Activated T-cell treated with anti-CD3 and anti-CD28 coated beads, Interleukin-2, amount 50 U/mL, for 72 hours (primary cell): ENCODE measurements at places on chromosomes 7 and 10.
A peak's percentile ranks its signal among the peaks of the same experiment; 100 is the strongest.

DNA sequence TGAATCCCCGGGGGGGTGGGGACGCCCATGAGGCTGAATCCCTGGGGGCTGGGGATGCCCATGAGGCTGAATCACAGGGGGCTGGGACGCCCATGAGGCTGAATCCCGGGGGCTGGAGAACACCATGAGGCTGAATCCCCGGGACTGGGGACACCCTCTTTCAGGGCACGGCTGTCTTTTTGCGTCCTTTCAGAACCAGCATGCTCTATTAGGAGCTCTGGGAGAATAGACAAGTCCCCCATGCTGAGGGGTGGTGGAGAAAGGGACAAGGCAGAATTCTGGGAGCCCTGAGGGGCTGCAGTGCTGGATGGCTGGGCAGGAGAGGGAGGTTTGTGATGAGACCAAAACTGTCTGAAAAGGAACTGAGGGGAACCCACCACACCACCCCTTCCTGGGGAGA, 257.3 kb upstream of the TCERG1L start:
- DNase-seq, result no peak

GRCh38 chr10:14826076-14826829, 11.6 kb downstream of the CDNF start:
- DNase-seq, result no peak

- peak; percentile 70 for DNase-seq
Observed at GRCh38 chr7:140209866-140210609, 33.3 kb upstream of the KDM7A start.

DNA sequence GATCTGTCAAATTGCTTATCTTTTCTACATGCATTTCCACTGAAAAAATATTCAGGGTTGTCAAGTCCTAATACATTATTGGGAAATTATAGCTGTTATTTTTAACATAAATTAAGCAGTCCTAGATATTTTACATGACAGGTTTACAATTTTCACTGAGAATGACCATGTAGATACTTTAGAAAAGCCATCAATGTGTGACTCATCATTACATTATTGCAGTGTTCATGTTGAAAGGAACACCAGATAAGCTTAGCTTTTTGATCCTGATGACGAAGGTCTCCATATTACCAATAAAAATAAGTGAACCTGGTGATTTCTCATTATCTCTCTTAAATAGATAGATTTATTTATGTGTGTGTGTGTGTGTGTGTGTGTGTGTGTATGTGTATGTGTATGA, 529.5 kb upstream of the PCDH15 start:
- DNase-seq, result no peak

GRCh38 chr7:80732630-80733029, 94.2 kb downstream of the CD36 start:
- no peak for DNase-seq

DNA sequence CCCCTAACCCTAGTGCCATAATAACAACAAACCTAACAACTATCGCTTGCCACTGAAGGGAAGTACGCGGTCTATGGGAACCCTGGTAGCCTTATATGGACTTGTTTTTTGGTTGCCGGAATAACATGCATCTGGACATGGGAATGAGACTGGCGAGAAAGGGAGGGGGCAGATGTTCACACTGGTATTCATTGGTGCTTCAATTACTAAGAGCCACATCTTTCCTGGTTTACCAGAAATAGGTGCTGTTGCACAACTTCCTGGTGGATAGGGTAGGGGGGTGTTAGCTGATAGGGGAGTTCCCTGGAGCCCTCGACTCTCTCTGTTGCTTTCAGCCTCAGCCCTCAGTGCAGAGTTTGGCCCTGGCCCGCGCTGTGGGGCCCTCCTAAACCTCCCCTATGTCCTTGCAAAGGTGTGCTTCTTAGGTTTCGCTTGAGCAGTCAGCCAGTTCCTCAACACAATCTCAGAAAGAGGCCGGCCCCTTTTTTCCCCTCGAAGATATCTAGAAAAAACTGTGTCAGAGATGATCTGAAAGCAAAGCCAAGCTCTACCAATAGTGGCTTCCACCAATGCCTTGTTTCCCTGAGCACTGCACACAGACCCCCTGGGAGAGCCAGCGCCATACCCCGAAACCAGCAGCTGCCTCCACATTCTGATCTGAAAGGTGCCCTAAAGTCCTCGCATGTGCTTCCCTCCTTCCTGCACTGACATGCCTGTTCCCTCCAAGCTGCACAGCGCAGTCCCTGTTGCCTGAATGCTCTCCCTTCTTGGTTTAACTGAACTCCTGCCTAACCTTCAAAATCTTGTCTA, 13.5 kb downstream of the TBXAS1 start:
- no peak for DNase-seq

DNA sequence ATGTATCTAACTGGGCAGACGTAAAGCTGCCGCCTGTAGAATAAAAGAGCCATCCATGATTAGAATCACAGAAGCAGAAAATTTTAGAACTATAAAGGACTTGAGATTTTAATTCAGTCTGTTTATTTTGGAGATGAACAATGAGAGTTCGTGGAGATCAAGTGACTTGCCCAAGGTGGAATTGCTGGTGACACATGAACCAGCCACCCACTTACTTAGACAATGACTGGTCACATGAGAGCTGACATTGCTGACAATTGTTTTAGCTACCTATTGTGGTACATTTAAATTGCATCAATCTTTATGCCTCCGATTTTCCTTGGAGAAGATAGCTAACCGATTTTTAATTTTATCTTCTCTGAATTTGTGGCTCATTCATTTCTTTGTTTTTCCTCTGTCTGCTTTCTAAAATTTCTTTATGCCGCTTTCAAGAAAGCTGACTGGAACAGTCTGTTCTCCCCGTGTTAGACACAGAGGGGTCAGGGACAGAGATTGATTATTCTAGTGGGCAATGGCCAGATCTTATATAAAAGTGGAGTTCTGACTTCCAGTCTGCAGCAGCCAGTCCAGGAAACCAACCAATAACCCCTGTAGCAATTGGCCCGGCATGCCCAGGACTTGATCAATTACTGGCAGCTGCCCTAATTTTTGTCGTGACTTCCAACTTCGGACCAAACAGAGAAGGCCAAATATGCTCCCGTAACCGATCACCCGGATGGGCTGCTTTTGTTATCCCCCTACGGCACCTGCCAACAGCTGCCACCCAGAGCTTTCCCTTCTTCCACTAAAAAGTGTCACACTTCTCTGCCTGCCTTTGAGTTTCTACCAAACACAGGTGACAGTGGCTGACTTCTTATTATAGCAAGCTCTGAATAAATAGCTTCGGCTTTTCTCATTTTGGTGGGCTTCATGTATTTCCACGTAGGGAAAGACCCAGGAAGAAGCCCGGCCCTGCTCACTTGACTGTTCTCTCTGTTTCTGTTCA, 241.6 kb downstream of the CAMK1D start:
- no peak for DNase-seq

DNA sequence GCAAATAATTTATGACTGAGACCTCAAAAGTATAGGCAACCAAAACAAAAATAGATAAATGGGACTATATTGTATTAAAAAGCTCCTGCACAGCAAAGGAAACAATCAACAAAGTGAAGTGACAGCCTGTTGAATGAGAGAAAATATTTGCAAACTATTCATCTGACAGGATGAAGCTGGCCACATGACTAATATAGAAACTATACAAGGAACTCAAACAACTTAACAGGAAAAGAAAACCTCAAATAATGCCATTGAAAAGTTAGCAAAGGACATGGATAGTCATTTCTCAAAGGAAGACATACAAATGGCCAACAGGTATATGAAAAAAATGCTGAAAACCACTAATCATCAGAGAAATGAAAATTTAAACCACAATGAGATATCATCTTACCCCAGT, 245.1 kb downstream of the STK31 start:
- DNase-seq, result no peak

GRCh38 chr10:132939957-132940790, 2.2 kb downstream of the CFAP46 start:
- peak; percentile 68 for DNase-seq
